Activated CD4-positive, CD25-positive, alpha-beta regulatory T cell treated with anti-CD3 and anti-CD28 coated beads, Interleukin-2, amount 50 U/mL, for 72 hours (primary cell): ENCODE measurements at places on chromosomes 12 and 14.
A peak's percentile ranks its signal among the peaks of the same experiment; 100 is the strongest.

DNA sequence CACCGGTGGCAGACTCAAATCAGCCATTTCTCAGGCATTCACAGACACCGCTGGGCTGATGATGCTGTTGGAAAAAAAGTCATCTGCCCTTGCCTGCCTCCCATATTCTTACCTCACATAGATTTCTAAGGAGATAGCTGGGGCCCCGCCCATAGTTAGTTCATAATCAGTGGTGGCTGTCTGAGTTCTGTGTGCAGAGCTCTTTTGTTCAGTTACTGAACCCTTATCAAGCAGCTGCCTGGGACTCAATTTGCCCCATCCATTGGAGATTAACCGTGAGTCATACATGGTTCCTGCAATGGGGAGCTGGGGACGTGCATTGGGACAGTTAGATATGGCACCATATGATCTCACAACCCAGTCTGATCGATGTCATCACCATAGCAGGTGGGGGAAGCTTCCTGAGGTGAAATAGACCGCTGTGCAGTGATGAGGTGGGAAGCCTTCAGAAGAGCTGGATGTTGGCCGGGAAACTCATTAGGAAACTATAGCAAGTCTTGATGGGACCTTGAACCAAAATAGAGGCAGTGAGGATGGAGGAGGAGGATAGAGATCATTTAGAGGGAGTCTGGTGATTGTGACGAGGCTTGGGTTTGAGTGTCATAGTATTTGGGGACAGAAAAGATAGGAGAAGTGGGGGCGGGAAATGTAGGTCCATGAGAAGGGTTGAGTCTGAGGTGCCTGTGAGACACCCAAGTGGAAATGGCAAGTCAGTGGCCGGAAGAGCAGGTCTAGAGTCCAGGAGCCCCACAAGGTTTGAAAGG lies 147.8 kb downstream of the GCH1 start:
- DNase-seq, result no peak

GRCh38 chr12:110791589-110791988 lies 48.9 kb upstream of the PPP1CC start:
- no peak for DNase-seq

DNA sequence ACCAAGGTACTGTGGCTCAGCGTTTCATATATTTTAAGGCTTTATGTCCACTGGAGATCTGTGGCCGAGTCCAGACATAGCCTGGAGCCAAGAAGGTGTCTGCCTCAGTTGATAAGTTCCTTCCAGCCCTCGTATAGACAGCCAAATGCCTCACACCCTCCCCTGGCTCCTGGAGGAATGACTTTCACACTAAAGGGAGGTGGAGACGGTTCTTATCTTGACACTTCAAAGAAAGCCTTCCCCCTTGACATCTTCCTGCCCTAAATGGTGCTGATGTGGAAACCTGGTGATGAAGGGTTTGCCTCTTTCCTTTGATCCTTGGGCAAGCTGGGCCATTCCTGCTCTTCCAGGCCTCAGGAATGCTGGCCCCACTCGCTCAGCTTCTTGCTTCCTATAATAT lies 474.8 kb upstream of the TBX3 start:
- DNase-seq, result no peak

GRCh38 chr12:98977186-98977585 lies 332.1 kb downstream of the APAF1 start:
- DNase-seq, result no peak

DNA sequence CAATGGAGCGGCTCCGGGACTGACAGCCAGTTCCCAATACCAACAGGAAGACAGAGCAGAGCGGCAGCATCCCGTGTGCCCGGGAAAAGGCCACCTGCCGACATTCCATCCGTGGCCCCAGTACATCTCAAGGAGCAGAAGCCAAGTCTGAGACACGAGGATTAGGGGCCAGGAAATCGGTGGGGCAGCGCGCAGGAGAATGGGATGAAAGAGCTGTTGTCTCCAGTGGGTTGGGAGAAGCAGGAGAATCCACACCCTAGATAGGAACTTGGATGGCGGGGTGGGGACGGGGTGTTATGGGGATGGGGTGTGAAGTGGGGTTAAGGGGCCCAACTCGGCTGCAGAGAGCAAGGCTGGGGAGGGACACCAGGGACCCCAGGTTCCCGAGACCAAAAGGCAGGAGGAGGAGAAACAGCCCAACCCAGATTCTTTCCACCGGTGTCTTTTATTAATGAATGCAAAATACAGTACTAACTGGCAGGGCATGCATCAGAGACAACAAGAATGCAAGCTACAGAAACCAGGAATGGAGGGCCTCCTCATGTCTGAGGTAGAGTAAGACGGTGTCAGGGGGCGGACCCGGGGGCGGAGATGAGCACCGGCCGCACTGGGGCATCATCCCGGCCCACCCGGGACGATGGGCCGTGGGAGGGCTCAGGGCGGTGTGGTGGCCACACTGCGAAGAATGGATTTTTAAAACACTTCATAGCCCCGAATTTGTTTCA lies 50.3 kb downstream of the BEGAIN start:
- DNase-seq, result no peak

- DNase-seq, result no peak
Measured at GRCh38 chr12:82366197-82366596, 7.9 kb downstream of the METTL25 start.

GRCh38 chr12:41910578-41911320 lies 233.9 kb downstream of the GXYLT1 start:
- DNase-seq, result no peak

DNA sequence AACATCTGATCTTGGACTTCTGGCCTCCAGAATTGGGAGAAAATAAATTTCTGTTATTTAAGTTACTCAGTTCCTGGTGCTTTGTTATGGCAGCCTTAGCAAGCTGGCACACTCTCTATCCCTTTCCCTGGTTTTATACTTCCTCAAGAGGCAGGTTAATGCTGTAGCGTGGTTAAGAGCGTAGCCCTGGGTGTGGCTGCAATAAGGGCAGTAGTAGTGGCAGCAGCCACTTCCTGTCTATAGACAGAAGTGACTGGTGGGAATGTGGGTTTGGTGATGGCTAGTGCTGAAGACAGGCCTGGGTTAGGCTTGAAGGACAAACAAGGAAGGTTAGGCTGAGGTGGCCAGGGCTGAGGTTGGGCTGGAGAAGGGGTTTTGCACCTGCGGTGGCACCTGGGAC lies 3.6 kb upstream of the LGALS3 start:
- DNase-seq, result no peak

- no peak for DNase-seq
Measured at GRCh38 chr12:68003777-68004176, 14.5 kb downstream of the IFNG-AS1 start.

DNA sequence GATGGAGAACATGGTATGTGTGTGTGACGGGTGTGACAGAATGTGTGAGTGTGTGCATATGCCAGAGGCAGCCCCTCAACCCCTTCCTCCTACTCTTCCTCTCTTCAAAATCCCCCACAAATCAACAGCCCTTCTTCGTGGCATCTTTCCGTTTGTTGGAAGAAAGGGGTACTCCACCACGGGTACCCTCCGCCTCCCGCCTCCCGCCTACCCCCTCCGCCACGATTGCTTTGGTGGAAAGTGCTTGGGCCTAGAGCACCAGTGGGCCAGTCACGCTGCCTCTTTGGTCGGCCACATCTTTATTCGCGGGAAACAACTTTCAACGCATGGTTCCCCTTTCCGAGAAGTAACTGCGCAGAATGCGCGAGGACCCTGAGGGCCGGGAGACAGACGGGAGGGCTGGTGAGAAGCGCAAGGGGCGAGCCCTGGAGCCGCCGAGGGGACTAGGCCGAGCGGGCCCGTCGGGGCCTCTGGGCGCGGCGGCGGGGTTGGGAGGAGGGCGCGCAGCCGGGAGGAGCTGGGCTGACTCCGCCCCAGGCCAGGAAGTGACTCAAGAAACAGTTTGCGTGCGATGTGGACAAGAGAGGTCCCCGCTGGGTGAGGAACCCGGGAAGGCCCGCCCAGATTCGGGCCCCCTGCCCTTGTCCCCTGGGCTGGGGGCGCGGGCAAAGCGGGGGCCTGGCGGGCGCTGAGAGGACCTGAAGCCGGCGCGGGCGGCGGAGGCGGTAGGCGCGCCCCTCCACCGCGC lies at the start of the genes CBLN3 and KHNYN:
TSS of gene CBLN3 (minus strand) at position 274 of the 748 bp plus-strand sequence. CDS start 614 bp downstream, outside the sequence.
TSS of gene KHNYN (plus strand) at position 560 of the 748 bp plus-strand sequence. CDS start 777 bp downstream, outside the sequence.
- peak; percentile 91 for DNase-seq

DNA sequence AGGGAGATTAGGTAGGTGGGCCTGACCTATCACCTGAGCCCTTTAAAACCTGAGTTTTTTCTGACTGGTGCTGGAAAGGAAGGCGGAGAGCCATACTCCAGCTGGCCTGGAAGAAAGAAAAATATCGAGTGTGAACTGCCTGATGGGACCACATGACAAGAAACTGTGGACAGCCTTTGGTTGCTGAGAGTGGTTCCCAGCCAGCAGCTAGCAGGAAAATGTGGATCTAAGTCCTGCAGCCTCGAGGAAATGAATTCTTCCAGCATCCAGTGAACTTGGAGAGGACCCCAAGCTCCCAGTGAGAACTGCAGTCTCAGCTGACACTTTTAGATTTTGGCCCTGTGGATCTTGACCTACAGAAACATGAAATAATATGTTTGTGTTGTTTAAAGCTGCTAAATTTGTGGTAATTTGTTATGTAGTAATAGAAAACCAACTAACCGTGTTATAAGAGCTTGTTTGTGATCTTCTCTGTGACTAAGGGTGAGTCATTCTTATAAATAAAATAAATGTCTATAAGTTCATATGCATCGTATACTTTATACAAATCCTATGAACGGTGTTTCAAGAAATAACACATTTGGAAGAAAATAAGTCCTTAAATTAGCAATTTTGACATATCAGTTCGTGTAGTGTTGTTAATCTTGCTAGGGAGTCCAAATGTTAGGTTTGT lies 359.6 kb downstream of the BMP4 start:
- DNase-seq, result no peak

DNA sequence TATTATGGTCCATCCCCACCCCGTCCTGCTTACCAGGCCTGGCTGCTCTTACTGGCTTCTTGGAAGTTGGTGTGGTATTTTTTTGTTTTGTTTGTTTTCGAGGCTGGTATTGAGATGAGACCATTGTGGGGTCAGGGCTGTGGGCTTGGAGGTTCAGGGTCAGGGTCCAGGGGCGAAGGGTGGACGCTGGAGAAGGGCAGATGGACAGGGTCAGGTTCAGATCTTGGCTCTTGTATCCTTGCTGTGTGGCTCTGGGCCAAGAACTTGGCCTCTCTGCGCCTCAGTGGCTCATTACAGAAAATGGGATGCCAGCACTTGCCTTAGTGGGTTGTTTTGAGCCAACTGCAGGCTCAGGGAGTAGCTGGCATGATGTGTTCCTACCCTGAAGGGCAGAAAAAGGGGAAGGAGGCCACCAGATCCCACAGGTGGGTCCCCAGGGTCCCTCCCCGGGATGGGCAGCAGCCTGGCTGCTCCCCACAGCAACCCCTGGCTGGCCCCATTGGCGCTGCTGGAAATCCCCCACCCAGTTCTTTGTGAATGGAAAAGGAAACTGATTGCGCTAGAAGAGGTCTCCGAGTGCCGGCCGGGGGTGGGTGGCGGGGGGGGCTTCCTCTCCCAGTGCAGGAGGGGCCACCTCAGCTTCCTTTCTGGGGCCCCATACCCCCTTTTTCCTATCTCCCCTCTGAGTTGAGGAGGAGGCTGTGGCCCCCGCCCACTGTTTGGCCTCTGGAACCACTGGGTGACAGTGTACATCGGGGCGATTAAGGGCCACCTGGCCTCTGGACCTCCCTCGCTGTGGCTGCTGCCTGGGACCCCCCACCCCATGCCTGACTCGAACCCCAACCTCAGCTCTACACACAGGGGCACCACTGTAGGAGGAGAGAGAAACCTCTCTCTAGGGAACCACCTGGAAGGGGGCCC lies 25.0 kb downstream of the SH2B3 start:
- DNase-seq, result no peak

DNA sequence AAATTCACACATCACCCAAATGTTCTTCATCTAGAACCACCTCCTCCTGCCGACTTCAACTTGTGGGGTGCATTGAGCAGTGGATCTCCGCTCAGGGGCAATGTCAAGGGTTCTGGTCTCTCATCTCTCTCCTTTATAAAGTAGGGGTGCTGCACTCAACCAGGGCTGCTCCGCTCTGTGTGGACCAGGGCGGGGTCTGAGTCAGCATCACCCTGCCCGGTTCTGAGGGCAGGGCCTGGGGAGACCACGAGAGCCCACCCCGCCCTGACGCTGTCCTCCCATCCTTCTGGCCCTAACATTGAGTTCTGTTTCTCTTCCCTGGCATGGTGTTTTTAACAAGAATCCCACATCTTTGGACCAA lies 311.6 kb upstream of the DIO3 start:
- no peak for DNase-seq

DNA sequence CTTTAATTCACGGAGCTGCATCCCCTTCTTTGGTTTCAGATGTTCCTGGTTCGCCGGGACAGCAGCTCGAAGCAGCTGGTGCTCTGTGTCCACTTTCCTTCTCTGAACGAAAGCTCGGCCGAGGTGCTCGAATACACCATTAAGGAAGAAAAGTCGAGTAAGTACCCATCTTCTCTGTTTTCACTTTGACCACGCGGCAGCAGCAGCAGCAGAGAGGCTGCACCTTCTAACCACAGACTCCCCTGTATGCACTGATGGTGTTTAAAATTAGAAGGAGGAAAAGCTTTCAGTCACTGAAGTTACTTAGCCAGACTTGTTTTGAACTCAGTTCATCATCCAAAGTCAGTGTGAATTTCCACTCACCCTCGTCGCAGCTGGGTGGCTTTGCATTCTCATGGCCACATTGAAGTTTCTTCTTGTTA lies 63.8 kb downstream of the RIN3 start:
- no peak for DNase-seq

GRCh38 chr14:100972118-100972897 lies 68.8 kb upstream of the RTL1 start:
- no peak for DNase-seq

GRCh38 chr12:111316671-111317070 lies 52.2 kb downstream of the PHETA1 start:
- DNase-seq, result no peak

- DNase-seq, result no peak
Measured at GRCh38 chr12:7076493-7076892, 15.8 kb downstream of the C1R start.

GRCh38 chr12:113135178-113136127 lies at the start of gene RASAL1:
TSS of gene RASAL1 (minus strand) at chr12:113135761. CDS start at chr12:113135462, 299 bp downstream.
- DNase-seq, result peak; percentile 82

- no peak for DNase-seq
Measured at GRCh38 chr12:124392271-124392666, 97.4 kb downstream of the RFLNA start.

- DNase-seq, result no peak
Measured at GRCh38 chr14:80426683-80427082, 215.4 kb upstream of the DIO2 start.

- DNase-seq, result peak; percentile 80
Measured at GRCh38 chr12:132444957-132445883, 44.7 kb upstream of the FBRSL1 start.

DNA sequence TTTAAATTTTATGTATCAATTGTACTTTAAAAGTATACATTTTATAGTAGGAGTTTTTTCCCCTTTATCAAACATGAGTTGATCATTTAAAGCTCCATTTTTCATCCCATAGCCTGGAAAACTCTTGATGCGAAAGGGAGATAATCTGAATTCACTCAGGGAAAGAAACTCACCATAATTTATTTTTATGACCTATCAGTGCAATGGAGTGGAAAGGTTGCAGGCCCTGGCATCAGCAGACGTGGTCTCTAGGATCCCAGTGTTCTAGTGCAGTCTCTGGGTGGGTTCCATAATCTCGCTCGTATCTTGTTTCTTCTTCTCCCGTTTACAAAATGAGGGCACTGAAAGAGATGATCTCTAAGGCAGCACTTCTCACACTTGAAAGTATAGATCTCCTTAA lies 85.0 kb downstream of the PTGER2 start:
- no peak for DNase-seq

GRCh38 chr12:60197589-60197988 lies 601.8 kb downstream of the SLC16A7 start:
- DNase-seq, result no peak

- DNase-seq, result no peak
Measured at GRCh38 chr14:96693987-96694386, 103.2 kb upstream of the VRK1 start.

- no peak for DNase-seq
Measured at GRCh38 chr14:54291491-54292191, 105.2 kb upstream of the CDKN3 start.
